PC-9 (cell line): ENCODE measurements at places on chromosomes 4 and X.

GRCh38 chr4:37821953-37822605 lies 4.4 kb upstream of the PGM2 start:
- no peak for DNase-seq

- no peak for DNase-seq
These were observed at the start of gene HMX1 for GRCh38 chr4:8871417-8872401. TSS of gene HMX1 (minus strand) at chr4:8871839. CDS start at chr4:8871614, 225 bp downstream.

DNA sequence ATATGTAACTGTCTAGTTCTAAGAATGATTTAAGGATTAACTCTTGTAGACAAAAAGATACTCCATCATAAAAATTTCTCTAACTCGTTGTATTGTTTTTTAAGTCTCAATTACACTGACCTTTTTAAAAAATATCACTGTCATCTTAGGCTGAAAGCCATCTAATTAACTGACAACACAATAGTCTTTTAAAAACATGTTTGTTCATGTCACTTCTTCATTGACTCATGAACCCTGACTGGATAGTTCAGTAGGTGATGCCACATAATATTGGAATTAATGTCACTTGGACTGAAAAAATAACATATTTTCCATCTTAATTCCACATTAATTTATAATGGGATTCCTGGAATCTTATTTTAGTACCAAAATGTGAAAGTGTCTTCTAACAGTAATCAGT lies 179.3 kb downstream of the ADGRL3 start:
- DNase-seq, result no peak

DNA sequence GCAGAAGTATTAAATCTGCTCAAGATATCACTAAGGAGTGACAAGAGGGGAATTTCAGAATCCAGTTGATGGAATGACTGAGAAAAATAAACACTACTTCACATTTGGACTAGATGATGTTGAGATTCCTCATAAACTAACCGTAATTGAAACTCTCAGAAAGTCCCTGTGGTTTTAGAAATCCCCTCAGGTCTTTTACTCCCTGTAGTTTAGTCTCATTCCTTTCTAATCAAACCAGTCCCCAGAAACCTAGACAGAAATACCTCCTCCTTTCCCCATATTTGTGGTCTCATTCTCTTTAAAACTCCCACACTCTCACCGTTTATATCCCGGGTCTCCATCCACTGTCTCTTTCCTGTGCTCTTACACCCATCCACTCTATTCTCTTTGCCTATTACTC lies 15.0 kb upstream of the TLR1 start:
- no peak for DNase-seq

DNA sequence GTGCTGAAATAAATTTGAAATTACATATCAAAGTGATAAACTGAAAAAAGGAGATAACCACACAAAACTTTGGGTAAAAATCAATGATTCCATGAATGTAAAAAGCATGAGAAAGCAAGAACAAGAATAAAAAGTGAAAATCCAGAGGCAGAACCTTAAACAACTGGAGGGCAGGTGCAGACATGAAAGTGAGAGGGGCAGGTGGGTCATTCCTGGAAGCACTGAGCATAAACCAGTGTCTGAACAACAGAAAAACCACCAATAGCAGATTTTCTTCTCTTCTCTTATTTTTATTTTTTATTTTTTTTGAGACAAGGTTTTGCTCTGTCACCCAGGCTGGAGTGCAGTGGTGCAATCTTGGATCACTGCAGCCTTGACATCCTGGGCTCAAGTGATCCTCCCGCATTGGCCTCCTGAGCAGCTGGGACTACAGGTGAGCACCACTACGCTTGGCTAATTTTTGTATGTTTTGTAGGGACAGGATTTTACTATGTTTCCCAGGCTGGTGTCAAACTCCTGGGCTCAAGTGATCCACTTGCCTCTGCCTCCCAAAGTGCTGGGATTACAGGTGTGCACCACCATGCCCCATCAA lies 46.8 kb upstream of the GPR78 start:
- DNase-seq, result no peak
